ENCODE measurements at places on chromosomes 6 and 20.

- DNase-seq = peak; percentile 4
Measured at GRCh38 chr20:4289875-4290274, 274.5 kb upstream of the RNF24 start.

GRCh38 chr6:89268776-89269175 is 46.3 kb downstream of the GABRR2 start:
- DNase-seq = no peak

DNA sequence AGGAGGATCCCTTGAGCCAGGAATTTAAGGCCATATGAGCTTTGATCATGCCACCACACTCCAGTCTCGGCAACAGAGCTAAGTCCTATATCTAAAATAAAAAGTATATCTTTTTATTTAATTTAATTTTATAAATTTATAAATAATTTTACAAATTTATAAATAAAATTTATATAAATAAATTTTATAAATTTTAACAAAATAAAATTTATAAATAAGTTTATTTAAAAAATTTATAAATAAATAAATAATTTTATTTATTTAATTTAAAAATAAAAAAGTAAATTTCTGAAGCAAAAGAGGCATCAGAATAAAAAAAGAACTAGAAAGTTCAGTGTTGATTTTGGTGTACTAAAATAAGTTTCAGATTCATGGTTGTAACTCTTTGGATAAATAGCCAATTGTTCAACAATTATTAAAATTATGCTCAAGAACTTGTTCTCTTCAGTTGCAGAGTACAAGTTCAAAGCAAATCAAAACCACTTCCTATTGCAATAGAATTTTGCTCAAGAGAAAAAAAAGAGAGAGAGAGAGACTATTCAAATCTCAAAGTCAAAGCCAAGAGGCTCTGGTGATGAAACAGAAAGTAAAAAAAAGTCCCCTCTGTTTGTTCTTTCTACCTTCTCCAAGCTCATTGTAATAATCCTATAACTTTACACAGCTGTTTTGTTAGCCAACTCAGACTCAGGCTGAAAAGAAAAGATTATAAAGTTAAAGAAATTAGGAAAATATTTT is 547.5 kb upstream of the ADGRB3 start:
- no peak for DNase-seq

GRCh38 chr6:150732765-150733539 is 132.6 kb upstream of the MTHFD1L start:
- DNase-seq = no peak

DNA sequence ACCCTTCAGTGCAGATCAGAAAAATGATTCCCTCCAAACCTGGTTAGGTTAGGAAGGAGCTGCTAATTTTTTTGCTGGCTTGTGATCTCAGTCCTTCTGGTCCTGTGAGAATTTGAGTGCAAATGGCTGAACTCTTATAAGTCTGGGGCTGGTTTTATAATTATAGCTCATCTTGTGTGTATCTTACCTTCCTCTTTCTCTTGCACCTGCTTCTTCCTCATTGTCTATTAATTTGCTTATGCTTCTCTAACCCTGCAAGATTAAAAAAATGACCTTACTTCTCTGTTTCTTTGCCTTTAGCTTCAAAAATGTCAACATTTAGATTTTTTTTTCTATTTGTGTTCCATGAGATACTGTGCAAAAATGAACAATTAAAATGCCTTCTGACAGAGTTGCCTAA is 576.2 kb downstream of the DHX35 start:
- no peak for DNase-seq

- peak; percentile 25 for DNase-seq
Measured at GRCh38 chr20:19456595-19457395, 244.4 kb downstream of the SLC24A3 start.
